CD4-positive, CD25-positive, alpha-beta regulatory T cell (primary cell): ENCODE measurements at places on chromosomes 6 and 20. TPM values are rescaled to one million over a fixed set of nuclear protein-coding genes. Genes with fewer than 3 reads are reported as not detected.

- H3K27me3 ChIP-seq = peaks cover 6% of the 10 kb centered on the region
- H3K36me3 ChIP-seq = no peaks in the 10 kb centered on the region
- no peaks in the 10 kb centered on the region for H3K4me1 ChIP-seq
- no peak for DNase-seq
Observed at GRCh38 chr6:70380252-70380651, 33.1 kb upstream of the FAM135A start.

DNA sequence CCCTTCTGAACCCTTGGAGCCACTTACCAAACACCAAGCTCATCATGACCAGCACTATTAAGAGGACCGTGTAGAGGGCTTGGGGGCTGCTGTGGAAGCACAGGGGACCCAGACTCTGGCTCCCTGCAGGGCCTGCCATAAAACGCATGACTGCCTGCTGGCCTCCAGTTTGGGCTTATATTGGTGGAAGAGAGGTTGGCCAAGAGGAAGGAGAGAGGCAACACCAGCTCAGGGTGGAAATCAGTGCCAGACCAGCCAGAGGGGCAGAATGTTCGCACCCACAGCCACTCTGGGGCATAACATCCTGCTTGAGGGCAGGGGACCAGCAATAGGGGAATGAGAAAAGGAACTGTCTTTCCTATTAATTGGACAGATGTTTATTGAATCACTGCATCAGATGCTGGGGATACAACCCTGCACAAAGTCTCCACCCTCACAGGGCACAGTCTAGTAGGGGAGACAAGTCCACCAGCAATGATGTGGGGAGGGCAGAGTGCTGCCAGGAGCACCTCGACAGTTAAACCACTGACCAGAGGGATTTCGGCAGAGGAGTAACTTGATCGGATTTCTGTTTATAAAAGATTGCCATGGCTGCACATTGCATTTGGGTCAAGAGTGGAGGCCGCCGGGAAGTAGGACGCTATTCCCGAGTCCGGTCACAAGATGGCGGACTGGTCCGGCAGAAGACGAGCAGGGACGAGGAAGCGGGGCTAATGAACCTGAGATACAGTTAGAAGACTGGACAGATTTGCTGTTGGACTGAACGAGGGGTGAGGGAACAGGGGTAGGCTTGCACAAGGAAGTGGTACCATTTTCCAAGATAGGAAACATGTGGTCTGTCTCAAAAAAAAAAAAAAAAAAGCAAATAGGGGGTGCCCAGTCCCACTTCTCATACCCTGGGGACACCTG, at the start of gene LY6G5C:
TSS of gene LY6G5C (minus strand) at position 842 of the 909 bp plus-strand sequence. CDS start at position 148, 694 bp downstream.
- H3K27me3 ChIP-seq = no peaks in the 10 kb centered on the region
- peaks cover 8% of the 10 kb centered on the region for H3K36me3 ChIP-seq
- peak within 1 kb of the TSS; percentile 86 for H3K4me3 ChIP-seq
- H3K27ac ChIP-seq = peak within 1 kb of the TSS; percentile 53
- peak; percentile 47 for DNase-seq
- H3K4me1 ChIP-seq = peaks cover 16% of the 10 kb centered on the region

- H3K4me1 ChIP-seq = peaks cover 43% of the 10 kb centered on the region
- H3K36me3 ChIP-seq = no peaks in the 10 kb centered on the region
- H3K27ac ChIP-seq = no peak overlapping the region
- no peak overlapping the region for H3K4me3 ChIP-seq
- peaks cover 28% of the 10 kb centered on the region for H3K27me3 ChIP-seq
Observed at GRCh38 chr6:75203721-75204120, 2.1 kb downstream of the COL12A1 start.

DNA sequence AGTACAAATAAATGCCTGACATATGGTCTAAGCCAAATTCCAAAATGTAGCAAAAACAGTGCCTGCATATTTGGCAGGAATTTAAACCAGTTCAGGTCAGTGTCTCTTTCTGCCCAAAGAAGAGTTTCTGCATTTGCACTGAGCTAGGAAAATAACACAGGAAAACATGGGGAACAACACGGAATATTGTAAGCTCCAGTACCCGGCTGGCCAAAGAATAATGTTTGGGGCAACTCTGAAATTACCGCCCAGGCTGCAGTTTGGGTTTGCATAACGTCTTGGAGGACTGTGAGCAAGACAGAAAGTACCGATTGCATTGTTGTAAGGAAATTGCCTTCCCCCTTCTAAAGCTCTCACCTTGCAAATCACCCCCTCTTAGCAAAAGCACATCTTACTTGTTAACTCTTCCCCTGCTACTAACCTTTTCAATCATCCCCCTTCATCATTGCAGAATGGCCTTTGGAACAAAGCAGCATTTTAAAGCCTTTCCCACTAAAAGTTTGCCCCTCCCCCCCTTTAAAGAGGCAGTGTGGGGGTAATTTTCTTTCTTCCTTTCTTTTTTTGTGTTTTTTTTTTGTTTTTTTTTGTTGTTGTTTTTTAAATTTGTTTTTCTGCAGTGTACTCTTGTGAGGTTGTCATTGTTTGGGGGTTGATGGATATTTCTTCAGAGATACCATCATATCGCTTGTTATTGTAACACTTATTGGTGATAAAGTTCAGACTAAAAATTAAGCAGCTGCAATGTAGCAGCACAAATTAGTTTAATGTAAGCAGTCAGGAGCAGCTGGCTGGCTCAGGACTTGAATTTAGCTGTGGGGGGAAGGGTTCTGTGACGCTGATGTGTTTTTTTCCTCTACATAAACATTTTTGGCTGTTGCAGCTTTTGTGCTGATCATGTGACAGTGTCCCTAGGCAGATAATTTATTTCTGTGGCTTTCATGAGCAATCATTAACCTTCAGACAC, 100.0 kb upstream of the CITED2 start:
- DNase-seq = no peak
- H3K36me3 ChIP-seq = no peaks in the 10 kb centered on the region
- peaks cover 4% of the 10 kb centered on the region for H3K4me1 ChIP-seq
- no peaks in the 10 kb centered on the region for H3K27me3 ChIP-seq

GRCh38 chr6:411402-412145, 20.0 kb downstream of the IRF4 start:
- H3K27ac ChIP-seq = no peak overlapping the region
- H3K36me3 ChIP-seq = peaks cover 53% of the 10 kb centered on the region
- no peak for DNase-seq
- no peaks in the 10 kb centered on the region for H3K4me1 ChIP-seq

- peaks cover 65% of the 10 kb centered on the region for H3K4me1 ChIP-seq
- H3K36me3 ChIP-seq = no peaks in the 10 kb centered on the region
- H3K4me3 ChIP-seq = peak overlapping the region; percentile 41
- no peak for DNase-seq
- no peaks in the 10 kb centered on the region for H3K27me3 ChIP-seq
Observed at GRCh38 chr6:166412156-166412910, 29.6 kb upstream of the MPC1 start.

DNA sequence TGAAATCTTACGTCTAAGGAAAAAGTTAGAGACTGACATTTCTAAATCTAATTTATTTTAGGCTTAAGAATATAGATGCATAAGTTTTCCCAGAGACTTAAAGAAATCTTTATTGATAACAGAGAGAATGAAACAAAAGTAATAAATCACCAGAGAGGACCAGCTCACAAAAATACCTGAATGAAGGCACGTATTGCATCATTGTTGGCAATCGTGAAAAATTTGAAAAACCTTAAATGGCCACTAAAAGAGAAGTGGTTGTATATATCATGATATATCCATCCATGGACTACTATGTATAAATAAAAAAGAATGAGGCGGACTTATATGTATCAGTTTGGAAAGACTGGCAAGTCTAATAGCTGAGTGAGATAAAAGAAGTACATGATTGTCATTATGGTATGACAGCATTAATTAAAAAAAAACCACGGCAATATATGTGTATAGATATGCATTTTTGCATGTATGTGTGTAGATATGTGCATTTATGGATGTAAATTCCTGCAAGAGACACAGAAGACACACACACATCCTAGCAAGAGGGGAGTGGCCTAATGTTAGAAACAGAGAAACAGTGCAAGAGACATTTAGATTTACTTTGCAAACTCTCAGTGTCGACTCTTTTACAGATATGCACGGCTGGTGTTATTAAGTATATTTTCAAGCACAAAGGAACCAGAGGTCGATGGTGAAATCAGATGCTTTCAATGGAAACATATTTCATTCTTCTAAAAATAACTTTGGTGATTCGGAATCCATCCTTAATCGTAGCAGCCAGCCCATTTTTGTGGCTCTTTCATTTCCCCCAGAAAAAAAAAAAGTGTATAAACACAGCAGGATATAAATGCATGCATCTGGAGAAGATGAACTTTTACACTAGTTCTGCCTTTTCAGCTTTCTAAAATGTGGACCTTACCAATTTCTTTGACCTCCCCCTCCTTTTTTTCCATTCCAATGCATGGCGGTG, 156.1 kb upstream of the SALL4 start:
- no peak for DNase-seq
- H3K36me3 ChIP-seq = no peaks in the 10 kb centered on the region
- no peak overlapping the region for H3K27ac ChIP-seq
- no peaks in the 10 kb centered on the region for H3K27me3 ChIP-seq
- no peak overlapping the region for H3K4me3 ChIP-seq

- H3K36me3 ChIP-seq = no peaks in the 10 kb centered on the region
- DNase-seq = no peak
- H3K27me3 ChIP-seq = no peaks in the 10 kb centered on the region
- H3K4me1 ChIP-seq = no peaks in the 10 kb centered on the region
Observed at GRCh38 chr20:6490849-6491248, 276.6 kb upstream of the BMP2 start.

Gene CAGE1
- polyA plus RNA-seq = not detected
